ENCODE measurements at places on chromosomes 12 and 14.

- H3K27me3 ChIP-seq: no peaks in the 10 kb centered on the region
- H3K4me1 ChIP-seq: peaks cover 30% of the 10 kb centered on the region
- DNase-seq: no peak
- peak overlapping the region; percentile 98 for H3K27ac ChIP-seq
Observed at GRCh38 chr12:56334490-56334793, 642 bp upstream of the PAN2 start.

GRCh38 chr14:63770187-63770807 lies 42.4 kb upstream of the SGPP1 start:
- H3K36me3 ChIP-seq: no peaks in the 10 kb centered on the region
- no peak overlapping the region for H3K4me3 ChIP-seq
- H3K27ac ChIP-seq: no peak overlapping the region
- peak; percentile 66 for DNase-seq
- no peaks in the 10 kb centered on the region for H3K27me3 ChIP-seq

GRCh38 chr14:22748631-22749068 lies 17.8 kb upstream of the OXA1L start:
- no peaks in the 10 kb centered on the region for H3K4me1 ChIP-seq
- DNase-seq: no peak
- H3K27me3 ChIP-seq: no peaks in the 10 kb centered on the region
- H3K36me3 ChIP-seq: no peaks in the 10 kb centered on the region
- H3K4me3 ChIP-seq: no peak overlapping the region

GRCh38 chr12:50638482-50638880 lies 125.4 kb upstream of the ATF1 start:
- no peak for DNase-seq
- H3K27me3 ChIP-seq: no peaks in the 10 kb centered on the region
- H3K4me1 ChIP-seq: no peaks in the 10 kb centered on the region

DNA sequence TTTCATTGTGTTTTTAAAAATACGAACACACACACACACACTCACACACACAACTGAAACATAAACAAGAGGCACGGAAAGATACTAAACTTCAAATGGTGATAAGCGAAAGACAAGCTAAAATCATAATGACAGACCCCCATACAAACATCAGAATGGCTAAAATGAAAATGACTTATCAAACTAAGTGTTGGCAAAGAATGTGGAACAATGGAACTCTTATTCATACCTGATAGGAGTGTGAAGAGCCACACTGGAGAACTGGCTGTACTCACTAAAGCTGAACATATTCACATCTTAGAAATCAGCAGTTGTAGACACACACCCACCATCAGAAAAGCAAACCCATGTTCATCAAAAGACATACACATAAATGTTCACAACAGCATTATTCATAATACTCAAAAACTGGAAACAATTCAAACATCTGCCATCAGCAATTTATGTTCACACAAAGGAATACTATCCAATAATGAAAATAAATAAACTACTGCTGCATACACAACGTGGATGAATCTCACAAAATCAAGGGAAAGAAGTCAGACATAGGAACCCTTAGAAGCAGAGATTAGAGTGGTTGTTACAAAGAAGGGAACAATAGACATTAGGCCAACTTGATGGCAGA lies 11.8 kb downstream of the STXBP6 start:
- H3K36me3 ChIP-seq: no peaks in the 10 kb centered on the region
- H3K27me3 ChIP-seq: no peaks in the 10 kb centered on the region
- H3K27ac ChIP-seq: no peak overlapping the region
- DNase-seq: no peak
- no peaks in the 10 kb centered on the region for H3K4me1 ChIP-seq

Measured in naive thymus-derived CD4-positive, alpha-beta T cell (primary cell).